ENCODE measurements at places on chromosomes 12 and 14. TPM values are rescaled to one million over a fixed set of nuclear protein-coding genes. Genes with fewer than 3 reads are reported as not detected.

- no peak for DNase-seq
These were observed 129.4 kb upstream of the NPAS3 start for GRCh38 chr14:32809255-32809654.

DNA sequence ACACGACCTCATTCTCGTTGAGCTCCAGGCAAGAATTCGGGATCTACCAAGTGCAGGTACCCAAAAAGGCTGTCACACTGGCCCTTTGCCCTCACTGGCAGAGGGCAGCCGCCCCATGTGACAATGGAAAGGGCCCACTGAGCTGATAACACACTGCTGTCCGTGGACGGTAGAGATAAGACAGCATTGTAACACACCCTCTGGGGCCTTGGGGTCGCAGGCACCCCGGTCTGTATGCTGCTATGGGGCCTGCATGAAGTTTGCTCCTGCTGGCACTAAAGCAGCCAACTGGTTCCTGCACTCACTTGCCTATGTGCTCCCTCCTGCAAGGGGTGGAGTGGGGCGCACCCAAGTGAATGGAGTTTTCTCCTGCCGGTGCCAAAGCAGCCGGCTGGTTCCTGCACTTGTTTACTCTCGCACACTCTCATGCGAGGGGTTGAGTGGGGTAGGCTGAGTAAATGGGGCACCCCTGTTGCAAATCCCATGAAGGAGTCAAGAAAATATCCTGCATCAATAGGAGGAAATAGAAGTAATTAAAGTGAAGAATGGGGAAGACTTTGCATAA is 477.9 kb downstream of the ATP23 start:
- no peak for DNase-seq

GRCh38 chr12:70617450-70617849 is 19.8 kb downstream of the PTPRB start:
- DNase-seq: no peak

- no peak for DNase-seq
These were observed 634.9 kb downstream of the FSCB start for GRCh38 chr14:43872222-43872621.

- DNase-seq: no peak
These were observed 58.2 kb downstream of the GALNT9 start for GRCh38 chr12:132270969-132271754.

- no peak for DNase-seq
These were observed 92.6 kb upstream of the TMPO start for GRCh38 chr12:98422812-98423211.

DNA sequence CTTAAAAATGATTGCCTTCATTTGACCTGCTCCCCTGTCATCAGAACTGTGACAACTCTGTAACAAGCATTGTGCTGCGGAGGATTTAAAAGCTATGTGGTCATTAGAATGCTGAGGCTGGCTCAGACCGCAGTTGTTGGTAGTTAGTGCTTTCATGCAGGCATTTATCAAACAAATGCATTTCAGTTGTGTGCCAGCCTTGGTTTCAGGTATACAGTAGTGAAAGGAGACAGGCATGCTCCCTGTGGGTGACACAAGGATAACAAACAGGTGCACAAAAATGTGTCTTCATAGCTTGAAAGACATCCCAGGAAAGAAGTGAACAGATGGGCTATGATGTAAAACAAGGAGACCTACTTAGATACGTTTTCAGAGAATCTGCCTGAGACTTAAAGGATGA is 60.6 kb downstream of the MARK3 start:
- DNase-seq: no peak

DNA sequence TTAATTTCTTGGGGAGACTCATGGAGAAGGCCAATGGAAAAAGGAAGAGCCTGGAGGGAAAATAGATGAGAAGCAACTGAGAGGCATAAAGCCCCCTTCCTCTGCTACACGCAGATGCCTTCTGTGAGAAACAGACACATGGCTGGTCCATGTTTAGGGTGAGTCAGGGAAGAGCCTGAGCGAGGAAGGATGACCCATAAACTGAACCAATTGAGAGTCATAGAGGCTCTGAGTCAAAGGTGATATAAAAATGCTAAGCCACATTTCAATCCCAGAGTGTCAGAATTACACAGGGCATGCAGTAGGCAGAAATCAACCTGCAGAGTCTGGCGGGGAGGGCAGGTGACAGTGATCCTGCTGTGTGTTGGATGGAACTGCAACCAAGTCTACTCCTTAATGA is 30.1 kb upstream of the NEDD1 start:
- no peak for DNase-seq

GRCh38 chr14:32571995-32572866 is 243.1 kb downstream of the AKAP6 start:
- no peak for DNase-seq

- no peak for DNase-seq
These were observed 16.5 kb downstream of the PLBD2 start for GRCh38 chr12:113374823-113375428.

DNA sequence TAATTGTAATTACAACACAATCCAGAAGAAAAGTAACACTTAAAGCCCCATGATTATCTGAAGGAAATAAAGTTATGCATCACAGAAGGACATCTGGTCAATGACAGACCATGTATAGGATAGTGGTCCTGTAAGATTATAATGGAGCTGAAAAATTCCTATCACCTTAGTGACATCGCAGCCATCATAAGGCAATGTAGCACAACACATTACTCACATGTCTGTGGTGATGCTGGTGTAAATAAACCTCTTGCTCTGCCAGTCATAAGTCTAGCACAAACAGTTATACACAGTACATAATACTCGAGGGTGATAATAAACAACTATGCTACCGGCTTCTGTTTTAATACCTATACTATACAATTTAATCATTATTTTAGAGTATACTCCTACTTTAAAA is 11.2 kb downstream of the ATG2B start:
- DNase-seq: no peak

DNA sequence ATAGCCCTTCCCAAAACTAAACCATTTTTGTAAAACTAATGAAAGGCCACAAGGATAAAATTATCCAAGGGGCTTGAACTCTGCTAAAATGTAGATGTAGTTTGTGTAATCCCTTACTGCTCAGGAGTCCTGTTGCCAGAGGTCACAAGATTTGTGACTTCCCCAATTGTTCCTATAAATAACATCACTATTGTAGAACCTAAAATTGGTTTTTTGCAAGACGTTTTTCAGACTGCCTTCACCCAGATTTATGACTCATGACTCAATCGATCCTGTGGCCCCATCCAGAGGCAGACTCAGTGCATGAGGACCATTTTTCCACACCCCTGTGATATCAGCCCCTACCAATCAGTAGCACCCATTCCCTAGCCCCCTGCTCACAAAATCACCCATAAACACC is 61.5 kb upstream of the RASSF8 start:
- DNase-seq: no peak

DNA sequence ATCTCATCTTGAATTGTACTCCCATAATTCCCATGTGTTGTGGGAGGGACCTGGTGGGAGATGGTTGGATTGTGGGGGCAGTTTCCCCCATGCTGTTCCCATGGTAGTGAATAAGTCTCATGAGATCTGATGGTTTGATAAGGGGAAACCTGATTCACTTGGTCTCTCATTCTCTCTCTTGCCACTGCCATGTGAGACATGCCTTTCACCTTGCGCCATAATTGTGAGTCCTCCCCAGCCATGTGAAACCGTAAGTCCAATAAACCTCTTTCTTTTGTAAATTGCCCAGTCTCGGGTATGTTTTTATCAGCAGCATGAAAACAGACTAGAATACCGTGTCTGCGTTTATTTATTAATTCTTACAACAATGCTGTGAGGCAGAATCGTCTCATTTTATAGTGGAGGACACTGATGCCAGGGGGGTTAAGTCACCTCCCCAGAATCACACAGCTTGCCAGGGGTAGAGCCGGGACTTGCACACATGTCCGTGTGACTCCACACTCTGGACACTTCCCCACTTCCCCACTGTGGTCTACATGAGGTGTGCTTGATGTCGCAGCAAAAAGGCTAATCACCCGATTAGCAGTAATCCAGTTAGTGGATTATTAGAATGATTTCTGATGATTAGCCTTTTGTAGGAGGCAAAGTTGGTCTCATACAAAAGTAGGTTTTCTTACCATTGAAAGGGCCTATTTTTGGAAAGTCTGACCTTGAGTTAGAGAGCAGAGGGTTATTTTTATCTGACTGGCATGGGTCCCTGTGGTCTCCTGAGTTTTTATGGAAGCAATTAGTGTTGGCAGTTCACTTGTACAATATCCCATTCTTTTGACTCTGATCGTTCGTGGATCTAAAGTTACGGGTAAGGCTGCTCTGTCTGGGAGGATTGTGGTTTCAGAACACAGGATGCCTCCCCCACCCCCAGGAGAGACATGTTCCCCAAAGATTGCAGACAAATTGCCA is 47.4 kb upstream of the BCL7A start:
- DNase-seq: no peak

DNA sequence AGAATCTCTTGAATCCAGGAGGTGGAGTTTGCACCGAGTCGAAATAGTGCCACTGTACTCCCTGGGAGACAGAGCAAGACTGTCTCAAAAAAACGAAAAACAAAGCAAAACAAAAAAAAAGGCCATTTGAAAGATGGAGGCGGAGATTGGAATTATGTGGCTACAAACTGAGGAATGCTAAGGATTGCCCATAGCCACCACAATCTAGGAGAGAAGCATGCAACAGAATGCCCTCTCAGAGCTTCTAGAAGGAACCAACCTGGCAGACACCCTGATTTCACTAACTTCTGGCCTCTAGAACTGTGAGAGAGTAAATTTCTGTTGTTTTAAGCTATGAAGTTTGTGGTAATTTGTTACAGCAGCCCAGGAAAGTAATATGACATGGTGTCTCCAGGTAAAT is 50.1 kb upstream of the LIMA1 start:
- DNase-seq: no peak

DNA sequence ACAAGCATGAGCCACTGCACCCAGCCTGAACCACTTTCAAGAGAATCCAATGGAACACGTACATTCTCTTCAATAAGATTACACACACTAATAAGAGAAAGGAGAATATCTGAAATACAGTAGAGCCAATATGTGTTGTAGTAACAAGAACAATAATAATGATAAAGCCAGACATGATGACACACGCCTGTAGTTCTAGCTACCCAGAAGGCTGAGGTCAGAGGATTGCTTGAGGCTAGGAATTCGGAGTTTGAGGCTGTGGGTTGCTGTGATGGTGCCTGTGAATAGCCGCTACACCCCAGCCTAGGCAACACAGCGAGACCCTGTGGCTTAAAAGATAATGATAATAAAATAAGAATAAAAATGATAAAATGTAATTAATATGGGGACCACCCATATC is 15.6 kb downstream of the APOBEC1 start:
- DNase-seq: no peak

DNA sequence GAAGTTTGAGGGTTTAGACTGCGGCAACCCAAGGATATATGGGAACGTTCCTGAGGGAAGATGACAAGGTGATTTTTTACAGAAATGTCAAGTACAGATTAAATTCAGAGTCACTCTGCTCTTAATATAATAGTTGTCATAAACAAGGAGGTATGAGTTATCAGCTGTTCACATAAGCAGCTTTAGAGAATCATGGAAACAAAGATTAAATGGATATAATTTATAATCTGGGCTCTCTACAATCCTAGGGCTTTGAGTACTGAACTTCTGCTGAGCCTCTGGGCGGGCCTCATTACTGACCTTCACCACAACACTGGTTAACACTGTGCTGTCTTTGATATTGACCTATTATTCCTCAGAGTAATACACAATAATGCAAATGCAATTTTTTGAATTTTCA is 577.8 kb downstream of the RPS29 start:
- no peak for DNase-seq

DNA sequence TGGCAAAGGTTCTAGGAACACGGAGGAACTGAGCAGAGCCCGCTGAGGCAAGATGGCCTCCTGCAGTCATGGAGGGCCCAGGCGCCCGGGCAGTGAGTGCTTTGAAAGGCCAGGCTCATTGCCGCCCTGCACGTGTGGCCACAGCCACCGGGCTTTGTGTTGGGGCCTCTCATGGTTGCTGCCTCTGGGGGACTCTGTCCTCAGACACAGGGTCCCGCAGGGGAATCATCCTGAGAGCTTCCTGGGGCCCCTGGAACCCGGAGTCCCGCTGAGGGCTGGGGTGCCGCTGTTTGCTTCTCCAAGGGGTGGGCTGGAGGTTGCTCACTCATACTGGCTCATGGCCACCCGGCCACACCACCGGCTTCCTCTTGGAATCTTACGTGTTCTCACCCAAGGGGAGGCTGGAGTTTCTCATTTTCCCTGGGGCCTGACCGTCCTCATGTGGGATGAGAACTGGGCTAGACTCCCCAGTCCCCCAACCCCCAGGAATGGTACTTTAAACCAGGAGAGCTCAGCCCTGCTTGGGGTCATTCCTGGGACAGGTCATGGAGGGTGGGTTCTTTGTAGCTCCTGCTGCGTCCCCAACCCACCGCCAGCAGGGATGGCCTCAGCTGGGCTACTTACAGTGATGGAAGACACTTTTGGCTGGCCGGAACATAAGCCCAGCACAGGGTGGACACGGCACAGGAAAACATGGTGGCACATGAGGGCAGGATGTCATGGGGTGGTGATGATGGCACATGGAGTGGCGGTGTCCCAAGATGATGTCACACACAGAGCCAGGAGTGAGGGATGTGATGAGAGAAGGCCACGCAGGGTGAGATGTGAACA is 21.1 kb upstream of the LRTM2 start:
- no peak for DNase-seq

The DLGAP5 gene
- 0.67 TPM for total RNA-seq

The CEBPE gene
- total RNA-seq: not detected

The CDKN1B gene
- 391 TPM for total RNA-seq

The SRRM4 gene
- total RNA-seq: not detected

All from CD4-positive, CD25-positive, alpha-beta regulatory T cell (primary cell).